ENCODE measurements at places on chromosomes 5 and 9.
A peak's percentile ranks its signal among the peaks of the same experiment; 100 is the strongest.

- peak; percentile 22 for DNase-seq
Measured at GRCh38 chr9:16879416-16879815, 8.9 kb upstream of the BNC2 start.

- no peak for DNase-seq
Measured at GRCh38 chr5:132828846-132829494, 1.5 kb downstream of the SHROOM1 start.

- no peak for DNase-seq
Measured at GRCh38 chr5:96243203-96243602, 189.8 kb downstream of the PCSK1 start.

GRCh38 chr5:139660105-139660922 lies 12.2 kb downstream of the CXXC5 start:
- DNase-seq, result peak; percentile 80

- no peak for DNase-seq
Measured at GRCh38 chr9:35705836-35706430, 16.2 kb upstream of the TPM2 start.

DNA sequence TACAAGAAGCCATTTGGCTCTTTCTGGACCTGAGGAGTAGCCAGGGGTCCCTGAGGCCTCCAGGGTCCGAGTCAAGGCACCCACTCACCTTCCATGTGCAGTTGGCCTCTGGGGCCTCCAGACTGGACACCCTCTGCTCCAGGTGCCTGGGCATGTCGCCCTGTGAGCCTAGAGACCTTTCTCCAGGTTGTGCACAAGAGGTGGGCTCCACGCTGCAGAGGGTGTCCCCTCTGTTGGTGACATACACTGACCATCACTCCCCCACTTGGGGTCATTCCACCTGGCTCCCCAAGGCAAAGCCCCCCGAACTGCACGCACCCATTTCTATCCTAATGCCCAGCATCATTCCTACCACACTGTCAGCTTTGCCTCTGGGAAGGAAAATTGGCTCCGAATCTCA lies 48.8 kb downstream of the RASGEF1C start:
- DNase-seq, result no peak

DNA sequence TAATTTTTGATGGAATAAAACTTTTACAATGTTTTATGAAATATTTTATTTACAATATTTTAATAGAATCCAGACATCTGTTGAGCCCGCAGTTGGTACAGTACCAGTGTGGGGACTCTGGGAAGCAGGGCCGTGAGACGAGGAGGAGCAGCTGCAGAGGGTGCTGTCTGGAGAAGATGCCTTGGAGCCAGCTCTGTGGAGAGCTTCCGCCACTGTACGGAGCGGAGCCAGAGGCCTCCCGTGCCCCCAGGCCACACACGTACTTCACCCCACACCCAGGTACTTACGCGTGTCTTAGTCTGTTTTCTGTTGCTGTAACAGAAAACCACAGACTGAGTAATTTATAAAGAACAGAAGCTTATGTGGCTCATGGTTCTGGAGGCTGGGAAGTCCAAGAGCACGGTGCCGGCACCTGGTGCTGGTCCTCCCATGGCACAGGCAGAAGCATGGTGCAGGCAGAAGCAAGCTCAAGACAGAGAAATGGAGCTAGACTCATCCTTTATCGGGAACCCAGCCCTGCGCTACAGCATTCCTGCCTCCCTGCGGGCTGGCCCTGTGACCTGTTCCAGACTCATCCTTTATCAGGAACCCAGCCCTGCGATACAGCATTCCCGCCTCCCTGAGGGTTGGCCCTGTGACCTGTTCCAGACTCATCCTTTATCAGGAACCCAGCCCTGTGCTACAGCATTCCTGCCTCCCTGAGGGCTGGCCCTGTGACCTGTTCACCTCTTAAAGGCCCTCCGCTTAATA lies 23.3 kb downstream of the CEP72 start:
- DNase-seq, result no peak

DNA sequence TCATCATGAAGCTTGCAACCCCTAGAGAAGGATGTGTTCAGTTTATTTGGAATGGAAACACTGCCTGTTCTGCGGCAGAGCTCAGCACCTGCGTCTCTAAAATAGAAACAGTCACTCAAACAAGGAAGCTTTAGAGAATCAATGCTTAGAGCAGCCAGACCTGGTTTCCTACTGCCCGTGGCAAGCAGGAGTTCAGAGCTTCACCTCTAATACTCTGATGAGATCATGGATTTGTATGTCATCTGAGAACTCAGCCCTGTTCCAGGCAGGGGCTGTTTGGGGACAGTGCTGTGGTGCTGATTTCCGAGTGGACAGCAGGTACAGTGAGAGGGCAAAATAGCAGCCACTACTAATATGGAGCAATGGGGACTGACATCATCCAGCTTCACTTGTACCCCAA lies 236.0 kb upstream of the IRX1 start:
- no peak for DNase-seq

DNA sequence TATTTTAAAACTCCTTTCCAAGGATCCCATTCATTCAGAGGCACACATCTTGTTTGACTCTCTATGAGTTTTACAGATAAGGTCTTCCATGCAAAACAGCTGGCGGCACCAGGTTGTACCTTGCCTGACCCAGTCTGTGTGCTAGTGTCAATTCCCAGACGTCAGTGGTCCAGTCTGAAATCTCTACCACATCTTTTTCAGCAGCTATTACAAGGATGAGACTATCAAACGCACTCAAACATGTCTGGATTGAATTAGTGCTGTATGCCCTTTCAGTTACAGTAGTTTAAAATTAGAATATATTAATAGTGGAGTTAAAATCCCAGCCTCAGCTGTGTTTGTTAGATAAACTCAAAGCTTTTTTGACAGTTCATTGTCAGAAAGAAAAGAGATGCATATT lies 11.7 kb downstream of the CDC14B start:
- DNase-seq, result no peak

DNA sequence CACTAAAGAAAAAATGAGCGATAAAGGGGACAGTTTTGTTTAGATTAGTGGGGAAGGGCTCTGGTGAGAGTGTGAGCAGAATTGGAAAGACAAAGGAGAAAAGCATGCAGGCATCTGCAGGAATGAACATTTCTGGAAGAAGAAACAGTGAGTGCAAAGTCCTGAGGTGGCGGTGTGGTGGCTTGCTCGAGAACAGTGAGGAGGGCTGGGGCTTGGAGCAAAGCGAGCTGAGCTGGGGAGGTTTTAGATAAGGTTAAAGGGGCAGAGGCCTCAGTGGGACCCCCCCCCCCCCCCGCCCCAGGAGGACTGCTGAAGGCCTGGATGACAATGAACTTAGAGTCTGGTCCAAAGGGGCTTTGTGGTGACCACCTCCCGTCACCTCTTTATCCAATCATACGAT lies 202.7 kb upstream of the MVB12B start:
- DNase-seq, result no peak

GRCh38 chr5:125528881-125529280 lies 782.4 kb upstream of the ZNF608 start:
- DNase-seq, result no peak

DNA sequence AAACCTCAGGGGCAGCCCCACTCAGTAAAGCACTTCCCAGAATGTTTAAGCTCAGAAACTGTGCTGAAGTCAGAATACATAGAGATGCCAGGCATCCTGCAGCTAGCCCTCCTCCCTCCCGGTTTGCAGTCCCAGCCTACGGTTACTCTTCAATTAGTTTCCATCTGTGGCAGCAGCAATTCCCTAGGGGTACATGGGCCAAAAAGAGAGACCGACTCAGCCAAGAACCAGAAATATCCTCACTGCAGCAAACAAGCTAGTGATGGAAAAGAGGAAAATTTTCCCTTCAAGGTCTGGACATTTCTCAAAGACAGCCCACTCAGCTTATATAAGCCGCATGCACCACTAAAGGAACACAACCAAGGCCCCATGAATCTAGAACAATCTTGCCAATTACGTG lies 89.1 kb upstream of the PPP2R2B start:
- DNase-seq, result no peak

GRCh38 chr9:108054131-108054630 lies 564.6 kb upstream of the KLF4 start:
- no peak for DNase-seq
